ENCODE measurements at places on chromosomes 2 and 18.

DNA sequence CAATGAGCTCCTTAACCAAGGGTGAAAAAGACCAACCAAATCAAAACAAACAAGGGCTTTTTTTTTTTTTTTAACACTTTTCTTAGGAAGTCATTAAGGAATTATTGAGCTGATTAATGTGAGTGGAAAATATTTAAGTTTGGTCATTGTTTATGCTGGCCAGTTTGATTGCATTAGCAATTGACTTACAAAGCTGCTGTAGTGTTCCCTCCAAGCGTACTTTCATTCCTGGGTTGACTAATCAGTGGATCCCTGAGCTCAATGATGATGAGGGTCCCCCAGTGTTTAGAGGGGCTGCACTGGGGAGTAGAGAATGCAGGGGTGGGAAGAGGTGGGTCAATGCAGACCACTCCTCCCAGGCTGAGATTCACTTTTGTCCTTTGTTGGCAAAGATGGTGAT is 119.3 kb downstream of the PRKCE start:
- no peak for DNase-seq

DNA sequence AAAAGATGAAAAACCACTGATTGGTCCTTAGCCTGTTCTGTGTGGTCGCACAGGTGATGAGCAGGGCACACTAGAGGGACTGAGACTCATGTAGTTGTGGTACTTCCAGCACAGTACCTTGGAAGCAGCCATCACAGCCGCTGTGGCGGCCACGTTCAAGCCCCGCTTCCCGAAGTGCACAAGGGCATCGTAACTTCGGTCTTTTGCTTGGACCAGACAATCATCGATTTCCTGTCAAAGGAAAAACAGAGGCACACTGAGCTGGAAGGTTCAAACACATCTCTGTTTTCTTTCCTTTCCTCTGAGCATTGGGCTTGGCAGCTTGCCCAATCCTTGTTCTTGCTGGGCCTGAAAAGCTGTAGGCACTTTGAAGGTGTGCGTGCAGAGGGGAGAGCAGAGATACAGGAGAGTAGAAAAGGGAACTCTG is 52.6 kb downstream of the MRPL35 start:
- DNase-seq: no peak

GRCh38 chr2:8421658-8422449 is 260.0 kb upstream of the ID2 start:
- DNase-seq: no peak

DNA sequence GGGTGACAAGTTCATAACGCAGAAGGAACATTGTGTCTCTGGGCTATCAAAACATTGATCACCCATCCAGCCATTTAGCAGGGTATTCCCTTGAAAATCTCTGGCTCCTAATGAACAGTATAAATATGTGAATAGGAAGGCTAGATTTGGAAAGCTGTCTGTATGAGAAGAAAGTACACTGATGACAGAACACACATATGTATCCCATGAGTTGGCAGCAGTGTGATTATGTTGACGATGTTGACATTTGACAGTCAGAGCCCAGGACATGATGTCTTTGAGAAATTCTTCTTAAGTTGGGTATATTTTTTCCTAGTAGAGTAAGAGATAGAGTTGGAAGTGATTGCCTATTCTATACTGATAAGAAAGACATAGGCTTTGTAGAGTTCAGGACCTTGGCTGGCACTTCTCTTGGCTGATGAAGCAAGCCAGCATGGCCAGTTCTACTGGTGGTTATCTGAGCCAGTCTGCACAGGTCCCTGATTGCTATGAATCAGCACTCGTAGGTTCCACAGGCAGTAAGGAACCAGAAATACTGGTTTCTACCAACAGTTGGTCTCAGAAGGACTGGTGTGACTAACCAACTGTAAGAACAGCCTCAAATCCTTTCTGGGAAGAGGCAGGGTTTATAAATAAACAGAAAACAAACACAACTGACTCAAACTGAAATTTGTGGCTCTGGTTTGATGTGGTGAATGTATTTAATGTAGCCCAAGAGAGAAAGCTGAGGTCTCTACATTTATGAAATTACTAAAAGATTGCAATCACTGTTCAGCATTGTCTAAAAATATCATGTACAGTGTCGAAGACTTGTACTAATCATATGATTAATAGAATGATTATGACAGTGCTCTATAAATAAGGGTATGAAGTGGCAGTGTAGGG is 43.9 kb upstream of the RAPH1 start:
- DNase-seq: no peak
